Esophagus squamous epithelium (tissue), 5 donors: ENCODE measurements at places on chromosomes 4 and X.

GRCh38 chr4:19429684-19430083 lies 822.0 kb upstream of the SLIT2 start:
- no peaks in the 10 kb centered on the region for H3K4me1 ChIP-seq
- DNase-seq, result no peak
- H3K36me3 ChIP-seq, result no peaks in the 10 kb centered on the region
- no peak overlapping the region for H3K4me3 ChIP-seq
- no peaks in the 10 kb centered on the region for H3K27me3 ChIP-seq
- H3K27ac ChIP-seq, result no peak overlapping the region

DNA sequence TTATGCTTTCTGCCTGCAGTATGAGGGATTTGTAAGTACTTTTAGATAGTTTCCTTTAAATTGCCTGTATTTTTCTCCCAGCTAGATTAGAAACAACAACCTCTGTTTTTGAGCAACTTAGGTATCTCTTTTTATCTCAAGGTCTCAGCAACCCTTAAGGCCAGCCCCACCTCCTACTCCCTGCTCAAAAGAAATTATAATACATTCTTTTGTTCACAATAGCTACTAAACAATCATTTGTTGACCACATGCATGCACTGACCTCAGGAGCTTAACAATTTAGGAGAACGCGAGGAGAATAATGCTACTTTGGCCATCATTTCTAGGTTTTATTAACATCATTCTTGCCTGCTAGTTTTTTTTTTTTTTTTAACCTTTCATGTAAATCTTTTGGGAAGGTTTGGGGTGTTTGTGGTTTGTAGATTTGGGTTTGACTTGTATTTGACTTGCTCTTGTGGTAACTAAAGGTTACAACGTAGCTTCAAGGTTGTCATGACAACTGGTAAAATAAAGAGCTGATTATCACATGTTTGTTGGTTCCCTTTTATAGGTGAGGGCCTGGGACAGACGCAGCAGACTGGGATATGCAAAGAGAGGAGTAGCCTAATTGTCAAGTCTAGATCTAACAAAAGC lies 145.4 kb upstream of the PLAC1 start:
- no peak for DNase-seq
- H3K27ac ChIP-seq, result no peak overlapping the region
- H3K4me3 ChIP-seq, result no peak overlapping the region
- H3K36me3 ChIP-seq, result no peaks in the 10 kb centered on the region
- no peaks in the 10 kb centered on the region for H3K27me3 ChIP-seq

- H3K4me1 ChIP-seq, result peaks cover 40% of the 10 kb centered on the region
- peak overlapping the region; percentile 96 for H3K27ac ChIP-seq
- H3K4me3 ChIP-seq, result peak overlapping the region; percentile 94
- peaks cover 23% of the 10 kb centered on the region for H3K36me3 ChIP-seq
- no peaks in the 10 kb centered on the region for H3K27me3 ChIP-seq
- DNase-seq, result no peak
Observed at GRCh38 chrX:2609431-2610238, 81.5 kb upstream of the CD99 start.

DNA sequence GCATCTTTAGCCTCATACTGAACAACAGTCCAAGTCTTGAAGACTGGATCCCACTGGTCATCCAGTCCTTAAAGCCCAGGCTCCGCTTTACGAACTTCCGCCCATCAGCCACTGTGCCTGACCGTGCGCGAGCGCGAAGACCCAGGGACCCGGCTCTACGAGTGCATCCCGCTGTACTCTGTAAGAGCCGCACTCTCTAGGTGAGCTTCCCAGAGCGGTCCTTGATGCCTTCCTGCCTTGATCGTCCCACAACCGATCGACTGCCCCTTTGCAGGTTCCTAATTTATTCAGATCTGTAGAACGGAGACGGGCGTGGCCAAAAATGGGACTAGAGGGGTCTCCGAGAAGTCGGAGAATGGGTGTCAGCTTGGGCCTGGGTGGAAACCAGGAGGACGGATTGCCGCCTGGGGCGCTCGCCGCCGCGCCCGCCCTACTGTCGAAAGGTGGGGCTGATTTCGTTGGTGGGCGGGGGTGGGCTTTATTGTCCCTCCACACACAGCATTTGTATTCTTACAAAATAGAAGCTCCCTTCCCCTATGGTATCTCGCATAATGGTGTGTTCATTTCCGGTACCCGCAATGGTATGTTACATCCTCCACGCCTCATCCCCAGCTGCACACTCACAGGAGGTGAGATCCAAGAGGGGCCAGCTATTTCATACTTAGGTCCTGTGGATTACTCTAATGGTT lies 42.3 kb upstream of the FAM156A start:
- H3K27ac ChIP-seq, result no peak overlapping the region
- peaks cover 5% of the 10 kb centered on the region for H3K4me1 ChIP-seq
- H3K27me3 ChIP-seq, result no peaks in the 10 kb centered on the region

DNA sequence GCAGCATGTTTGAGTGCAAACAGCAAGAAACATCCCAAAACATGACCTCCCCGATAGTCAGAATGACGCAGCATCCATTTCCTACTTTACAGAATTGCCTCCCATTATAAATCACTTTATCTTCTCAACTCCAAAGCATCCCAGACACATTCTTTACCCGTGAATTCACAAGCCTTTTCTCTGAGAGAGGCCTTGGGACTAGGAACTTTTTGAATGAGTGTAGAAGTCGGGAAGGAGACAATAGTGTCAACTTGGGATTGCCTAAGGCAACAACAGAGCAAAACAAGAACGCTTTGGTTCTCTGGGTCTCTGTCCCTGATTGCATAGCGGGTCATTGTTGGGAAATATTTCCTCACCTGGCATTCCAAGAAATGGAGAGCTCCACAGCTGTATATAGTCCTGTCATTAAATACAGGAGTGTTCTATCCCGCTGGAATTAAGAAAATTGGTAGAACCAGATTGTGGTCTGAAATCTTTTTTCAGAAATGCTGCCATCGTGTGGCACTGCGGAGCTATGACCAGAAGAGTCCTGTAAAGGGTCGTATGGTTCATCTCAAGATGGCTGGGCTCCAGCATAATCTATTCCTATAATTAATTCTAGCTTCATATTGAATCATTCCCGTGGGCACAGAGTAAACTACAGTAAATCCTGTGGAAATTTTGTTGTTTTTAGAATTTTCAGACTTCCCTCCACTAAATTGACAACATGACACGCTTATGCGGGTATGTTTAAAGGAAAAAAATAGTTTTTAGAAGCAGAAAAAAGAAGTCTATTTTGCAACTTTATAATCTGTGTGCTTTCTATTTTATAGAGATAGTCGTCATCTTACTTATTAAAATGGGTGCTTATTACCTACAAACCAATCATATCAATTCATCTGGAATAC lies 2.0 kb upstream of the SPP1 start:
- DNase-seq, result no peak
- H3K36me3 ChIP-seq, result no peaks in the 10 kb centered on the region
- H3K27me3 ChIP-seq, result no peaks in the 10 kb centered on the region
- H3K4me3 ChIP-seq, result no peak overlapping the region
- H3K4me1 ChIP-seq, result peaks cover 5% of the 10 kb centered on the region
- H3K27ac ChIP-seq, result no peak overlapping the region

DNA sequence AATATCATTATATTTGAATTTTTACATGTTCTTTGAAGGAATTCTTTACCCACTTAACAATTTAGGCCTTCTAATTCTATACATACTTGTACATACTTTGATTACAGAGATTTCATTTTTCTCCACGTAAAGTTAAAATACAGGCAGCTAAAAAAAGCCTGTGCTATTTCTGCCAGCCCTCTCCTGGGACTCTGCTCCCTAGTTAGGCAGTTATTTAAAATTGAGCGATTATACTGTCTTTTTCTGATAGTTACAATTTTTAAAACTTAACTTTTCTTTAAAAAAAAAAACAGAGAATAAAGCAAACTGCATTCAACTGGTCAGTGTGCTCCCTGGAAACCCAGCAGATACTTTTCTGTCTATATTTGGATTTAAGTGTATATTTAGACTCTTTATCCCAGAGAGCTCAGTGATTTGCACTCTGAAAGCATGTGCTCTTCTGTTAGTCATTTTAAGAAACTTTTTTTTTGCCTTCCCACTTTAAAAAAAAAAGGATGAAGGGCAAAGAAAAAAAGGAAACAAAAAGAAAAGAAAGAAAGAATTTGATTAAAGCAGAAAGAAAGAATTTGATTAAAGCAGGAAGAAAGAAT lies 18.1 kb upstream of the FAM241A start:
- H3K36me3 ChIP-seq, result no peaks in the 10 kb centered on the region
- H3K27ac ChIP-seq, result no peak overlapping the region
- H3K27me3 ChIP-seq, result no peaks in the 10 kb centered on the region
- DNase-seq, result no peak
- H3K4me1 ChIP-seq, result no peaks in the 10 kb centered on the region

DNA sequence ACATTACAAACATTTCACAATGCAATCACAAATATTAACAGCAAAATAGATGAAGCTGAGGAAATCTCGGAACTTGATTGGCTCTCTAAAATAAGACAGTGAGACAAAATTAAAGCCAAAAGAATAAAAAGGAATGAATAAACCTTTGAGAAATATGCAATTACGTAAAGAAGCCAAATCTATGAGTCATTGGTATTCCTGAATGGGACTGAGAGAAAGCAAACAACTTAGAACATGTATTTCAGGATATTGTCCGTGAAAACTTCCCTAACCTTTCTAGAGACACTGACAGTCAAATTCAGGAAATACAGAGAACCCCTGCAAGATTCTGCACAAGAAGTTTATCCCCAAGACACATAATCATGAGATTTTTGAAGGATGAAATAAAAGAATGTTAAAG lies 48.4 kb upstream of the SPANXN2 start:
- no peak overlapping the region for H3K4me3 ChIP-seq
- no peaks in the 10 kb centered on the region for H3K27me3 ChIP-seq

DNA sequence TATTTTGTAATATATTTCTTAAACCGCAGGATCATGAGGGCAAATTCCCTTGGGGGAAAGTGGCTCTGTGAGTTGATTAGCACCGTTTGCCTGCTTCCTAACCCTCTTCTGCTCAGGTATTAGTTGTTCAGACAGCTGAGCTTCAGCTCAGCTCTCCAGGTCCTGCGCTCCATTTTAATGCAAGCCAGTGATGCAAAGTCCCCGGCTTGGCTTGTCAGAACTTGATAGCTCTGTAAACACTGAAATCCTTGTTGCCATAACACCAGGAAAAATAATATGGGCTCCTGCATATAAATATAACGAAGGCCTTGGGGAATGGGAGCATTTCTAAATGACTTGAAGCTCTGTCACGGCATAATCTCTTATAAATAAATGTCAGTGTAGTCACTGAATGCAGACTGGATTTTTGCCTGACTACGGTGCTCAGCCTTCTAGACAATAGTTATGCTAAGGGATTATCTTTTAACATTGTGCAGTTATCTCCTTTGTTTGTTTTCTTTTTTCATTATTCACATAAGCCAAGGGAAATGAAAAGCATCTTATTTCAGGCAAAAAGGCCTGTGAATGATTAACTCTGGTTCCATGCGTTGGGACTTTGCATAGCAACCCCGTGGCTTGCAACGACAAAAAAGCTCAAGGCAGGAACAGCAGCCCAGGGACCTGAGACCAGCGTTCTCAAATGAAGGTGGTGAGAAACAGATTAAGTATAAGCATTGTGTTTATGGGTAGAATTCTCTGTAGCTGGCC lies 253.2 kb downstream of the SPRY1 start:
- no peaks in the 10 kb centered on the region for H3K27me3 ChIP-seq
- peaks cover 12% of the 10 kb centered on the region for H3K4me1 ChIP-seq
- H3K36me3 ChIP-seq, result no peaks in the 10 kb centered on the region
- no peak overlapping the region for H3K4me3 ChIP-seq
- no peak for DNase-seq

GRCh38 chrX:153060095-153060445 lies 3.8 kb downstream of the PNMA3 start:
- H3K4me1 ChIP-seq, result no peaks in the 10 kb centered on the region
- DNase-seq, result no peak
- H3K27me3 ChIP-seq, result peaks cover 38% of the 10 kb centered on the region
- H3K36me3 ChIP-seq, result no peaks in the 10 kb centered on the region
- H3K4me3 ChIP-seq, result no peak overlapping the region

DNA sequence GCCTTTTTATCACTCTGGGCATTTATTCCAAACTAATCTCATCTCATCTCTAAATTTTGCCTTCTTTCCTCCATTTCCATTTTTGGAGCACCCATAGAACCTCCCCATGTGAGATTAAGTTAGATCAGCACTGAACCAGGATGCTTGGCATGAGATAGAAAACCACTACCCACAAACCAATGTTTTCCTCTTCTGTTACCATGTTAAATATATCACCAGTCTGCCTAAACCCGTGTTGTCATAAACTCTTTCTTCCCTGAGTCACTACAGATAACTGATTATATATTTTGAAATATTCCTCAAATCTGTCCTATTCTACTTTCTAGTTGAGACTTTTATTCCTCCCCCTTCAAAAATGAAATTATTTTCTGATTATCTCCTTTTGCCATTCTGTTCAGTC lies 37.6 kb downstream of the GABRB1 start:
- no peak overlapping the region for H3K27ac ChIP-seq
- H3K36me3 ChIP-seq, result no peaks in the 10 kb centered on the region
- no peak for DNase-seq
- H3K4me3 ChIP-seq, result no peak overlapping the region
- no peaks in the 10 kb centered on the region for H3K27me3 ChIP-seq
- no peaks in the 10 kb centered on the region for H3K4me1 ChIP-seq

DNA sequence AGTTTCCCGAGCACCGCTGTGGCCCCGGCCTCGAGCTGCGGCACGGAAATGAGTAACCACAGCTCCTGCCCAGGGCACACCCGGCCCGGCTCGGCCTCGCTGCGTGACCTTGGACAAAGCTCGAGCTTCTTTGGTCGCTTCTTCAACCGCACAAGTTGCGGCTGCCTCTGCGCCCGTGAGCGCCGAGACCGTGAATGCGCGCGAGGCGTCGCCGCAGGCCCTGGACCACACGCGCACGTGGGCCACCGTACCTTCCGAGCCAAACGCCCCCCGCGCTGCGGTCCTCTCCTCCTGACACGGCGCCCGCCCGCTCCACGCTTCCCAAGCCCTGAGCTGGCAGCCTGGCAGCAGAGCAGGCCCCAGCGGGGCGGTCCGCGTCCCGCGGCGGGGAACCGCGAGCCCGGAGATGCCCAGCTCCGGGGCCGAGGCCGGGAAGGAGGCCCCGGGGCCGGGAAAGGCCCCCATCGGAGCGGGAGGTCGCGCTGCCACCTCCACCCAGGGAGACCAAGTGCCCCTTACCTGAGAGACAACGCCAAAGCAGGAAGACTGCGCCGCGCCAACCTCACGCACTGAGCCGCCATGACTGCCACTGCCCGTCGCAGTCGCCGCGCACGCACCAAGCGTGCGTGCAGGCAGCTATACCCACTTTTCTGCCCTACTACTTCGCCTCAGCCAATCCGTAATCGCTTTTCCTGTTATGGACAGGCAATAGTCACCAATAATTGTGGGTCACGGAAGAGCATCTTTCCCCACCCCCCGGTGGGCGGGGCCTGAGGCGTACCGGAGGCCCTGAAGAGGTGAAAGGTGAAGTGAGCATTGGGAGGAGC lies at the start of gene GRPEL1:
Gene GRPEL1, minus strand, starts transcription at position 613 of the 827 bp plus-strand sequence. Its CDS starts 32 bp downstream, at position 581.
- peak; percentile 96 for DNase-seq
- H3K36me3 ChIP-seq, result no peaks in the 10 kb centered on the region
- H3K27me3 ChIP-seq, result no peaks in the 10 kb centered on the region
- peak within 1 kb of the TSS; percentile 93 for H3K27ac ChIP-seq
- peak within 1 kb of the TSS; percentile 95 for H3K4me3 ChIP-seq
- peaks cover 47% of the 10 kb centered on the region for H3K4me1 ChIP-seq

- no peaks in the 10 kb centered on the region for H3K27me3 ChIP-seq
- no peaks in the 10 kb centered on the region for H3K36me3 ChIP-seq
- H3K4me3 ChIP-seq, result no peak overlapping the region
Observed at GRCh38 chr4:82621251-82621650, 59.5 kb upstream of the TMEM150C start.

GRCh38 chrX:65866146-65866545 lies 173.7 kb downstream of the VSIG4 start:
- no peaks in the 10 kb centered on the region for H3K36me3 ChIP-seq
- H3K27me3 ChIP-seq, result no peaks in the 10 kb centered on the region
- H3K4me1 ChIP-seq, result no peaks in the 10 kb centered on the region
- DNase-seq, result no peak
